ENCODE measurements at places on chromosomes 3 and 15.

GRCh38 chr3:27556887-27557286 is 72.7 kb upstream of the SLC4A7 start:
- ATAC-seq = no peak

DNA sequence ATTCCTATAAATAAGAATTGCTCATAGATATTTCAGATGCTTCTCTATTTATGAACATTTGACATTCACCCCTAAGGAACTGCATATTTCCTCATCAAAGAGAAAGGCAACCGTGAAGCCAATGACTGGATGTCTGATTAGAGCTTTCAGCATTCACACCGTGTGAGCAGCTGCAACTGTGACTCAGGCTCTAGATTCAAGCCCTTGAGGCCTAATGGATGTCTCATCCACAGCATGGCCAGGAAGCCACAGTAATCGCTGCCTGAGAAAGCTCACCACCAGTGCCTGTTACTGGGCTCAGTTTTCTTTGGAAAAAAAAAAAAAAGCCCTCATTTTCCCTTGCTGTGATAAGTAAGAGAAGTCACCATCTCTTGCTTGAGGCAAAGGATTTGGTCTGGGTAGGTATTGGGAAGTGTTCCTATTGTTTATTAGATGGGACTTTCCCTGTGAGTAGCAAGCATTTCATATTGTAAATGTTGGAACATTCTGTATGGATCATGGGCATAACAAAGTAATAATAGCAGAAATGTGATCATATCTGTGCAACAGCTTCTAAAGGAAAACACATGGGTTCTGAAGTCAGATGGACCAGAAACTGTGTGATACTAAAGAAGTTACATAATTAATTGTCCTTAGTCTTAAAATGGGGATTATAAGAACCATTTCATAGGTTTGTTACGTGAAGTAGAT is 783.7 kb downstream of the AGBL1 start:
- ATAC-seq = no peak

- no peak for ATAC-seq
Observed at GRCh38 chr3:58524326-58524888, 12.6 kb downstream of the ACOX2 start.

GRCh38 chr3:194450341-194450740 is 36.5 kb downstream of the ATP13A3 start:
- ATAC-seq = no peak

GRCh38 chr3:10703875-10704274 is 112.2 kb upstream of the SLC6A11 start:
- ATAC-seq = no peak

GRCh38 chr3:70647094-70647493 is 334.7 kb upstream of the MDFIC2 start:
- no peak for ATAC-seq

- no peak for ATAC-seq
Observed at GRCh38 chr15:73987681-73988444, 4.2 kb downstream of the STOML1 start.

- ATAC-seq = no peak
Observed at GRCh38 chr3:40766396-40766795, 241.6 kb downstream of the ZNF621 start.

Data from activated CD4-positive, CD25-positive, alpha-beta regulatory T cell treated with anti-CD3 and anti-CD28 coated beads, Interleukin-2, amount 50 U/mL, for 24 hours (primary cell).